ENCODE measurements at places on chromosomes 7 and 10. TPM values are rescaled to one million over a fixed set of nuclear protein-coding genes. Genes with fewer than 3 reads are reported as not detected.

The TRDMT1 gene
- total RNA-seq = 2.2 TPM

The FEZF1 gene
- not detected for total RNA-seq

The ZDHHC6 gene
- total RNA-seq = 28.3 TPM

The SFTPA1 gene
- not detected for total RNA-seq

The COL28A1 gene
- total RNA-seq = 0.98 TPM

The UBE2D1 gene
- total RNA-seq = 12.4 TPM

The GIMAP4 gene
- not detected for total RNA-seq

The BCL7B gene
- 77.8 TPM for total RNA-seq

The SLC18A2 gene
- not detected for total RNA-seq

The MEOX2 gene
- total RNA-seq = not detected

The CPXM2 gene
- total RNA-seq = not detected

The PTPRN2 gene
- 0.76 TPM for total RNA-seq

The CRHR2 gene
- total RNA-seq = 0.05 TPM

The LIPF gene
- not detected for total RNA-seq

The STEAP4 gene
- total RNA-seq = 0.07 TPM

The SLC26A5 gene
- not detected for total RNA-seq

The FFAR4 gene
- 0.13 TPM for total RNA-seq

The ZNF736 gene
- not detected for total RNA-seq

The HOXA3 gene
- 6.9 TPM for total RNA-seq

The KCNH2 gene
- total RNA-seq = 2.0 TPM

The ZNF804B gene
- total RNA-seq = not detected

The ZNF722 gene
- total RNA-seq = not detected

The ASZ1 gene
- not detected for total RNA-seq

The KCP gene
- total RNA-seq = 0.05 TPM

The ACSM6 gene
- total RNA-seq = not detected

The CCDC172 gene
- total RNA-seq = not detected

The VPS37D gene
- total RNA-seq = 4.0 TPM

The GRM3 gene
- not detected for total RNA-seq

The PHKG1 gene
- 0.22 TPM for total RNA-seq

The ADRA2A gene
- total RNA-seq = not detected

The SPDYE1 gene
- not detected for total RNA-seq

The SLC4A2 gene
- total RNA-seq = 259 TPM

The CROT gene
- total RNA-seq = 6.4 TPM

The AGAP9 gene
- 9.5 TPM for total RNA-seq

The MRLN gene
- not detected for total RNA-seq

The TUBB8 gene
- 0.16 TPM for total RNA-seq

The HOXA4 gene
- total RNA-seq = 1.7 TPM

The LGI1 gene
- not detected for total RNA-seq

The TMEM184A gene
- 11.2 TPM for total RNA-seq

The ZNF248 gene
- 3.8 TPM for total RNA-seq

The TUBAL3 gene
- total RNA-seq = 0.34 TPM

The SYNPO2L gene
- not detected for total RNA-seq

The SEMA3A gene
- 5.2 TPM for total RNA-seq

The PRLHR gene
- total RNA-seq = not detected

The HNRNPF gene
- 335 TPM for total RNA-seq

The ALOX5 gene
- 0.83 TPM for total RNA-seq

The ENKUR gene
- total RNA-seq = 0.19 TPM

The ASAH2 gene
- 3.1 TPM for total RNA-seq

The NACAD gene
- total RNA-seq = 0.40 TPM

The CFAP58 gene
- 0.15 TPM for total RNA-seq

The MSS51 gene
- total RNA-seq = 0.36 TPM

The HMX3 gene
- not detected for total RNA-seq
